NCI-H1417 (cell line): ENCODE measurements at places on chromosomes 13 and 19.

- DNase-seq, result no peak
Observed at GRCh38 chr13:71852736-71853135, 14.3 kb downstream of the DACH1 start.

- peak; percentile 35 for DNase-seq
Observed at GRCh38 chr13:107743526-107743925, 471.8 kb downstream of the LIG4 start.

- peak; percentile 8 for DNase-seq
Observed at GRCh38 chr19:21474671-21475181, 30.7 kb upstream of the ZNF429 start.

DNA sequence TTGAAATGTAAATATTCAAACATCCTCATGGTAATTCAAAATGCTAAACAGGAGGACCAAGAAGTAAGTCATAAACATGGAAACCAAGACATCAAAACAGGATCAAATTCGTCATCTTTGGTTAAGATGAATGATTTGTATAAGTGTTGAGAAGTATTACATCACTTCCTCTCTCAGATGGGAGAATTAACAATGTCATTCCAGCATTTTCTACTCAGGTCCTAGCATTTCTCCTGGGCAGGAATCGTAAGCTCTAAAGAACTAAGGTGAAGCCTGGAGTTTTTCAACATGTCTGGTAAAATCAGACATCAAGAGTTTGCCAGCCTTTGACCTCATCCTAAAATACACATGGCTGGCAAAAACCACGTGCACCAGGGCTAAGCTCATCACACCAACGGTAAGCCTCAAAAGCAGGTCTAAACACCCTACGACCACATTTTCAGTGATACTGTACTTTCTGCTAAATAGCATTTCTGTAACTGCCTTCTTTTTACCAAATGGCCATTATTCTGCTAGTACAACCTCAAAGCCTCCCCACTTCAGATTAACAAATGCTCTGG, 24.8 kb downstream of the RANBP3 start:
- peak; percentile 28 for DNase-seq

DNA sequence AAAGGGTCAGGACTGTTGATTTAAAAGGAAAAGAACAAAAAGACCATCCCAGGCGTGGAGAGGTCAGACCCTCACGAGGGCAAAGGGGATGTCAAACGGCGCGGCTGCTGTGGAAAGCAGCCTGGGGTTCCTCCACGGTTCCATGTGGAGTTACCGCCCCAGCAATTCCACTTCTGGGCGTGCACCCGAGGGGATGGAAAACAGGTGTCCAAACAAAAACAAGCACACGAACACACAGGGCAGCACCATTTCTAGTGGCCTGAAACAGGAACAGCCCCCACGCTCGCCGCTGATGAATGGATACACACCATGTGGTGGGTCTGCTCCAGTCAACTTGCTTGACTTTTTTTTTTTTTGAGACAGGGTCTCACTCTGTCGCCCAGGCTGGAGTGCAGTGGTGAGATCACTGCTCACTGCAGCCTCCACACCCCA, 11.2 kb downstream of the AP3D1 start:
- DNase-seq, result no peak

DNA sequence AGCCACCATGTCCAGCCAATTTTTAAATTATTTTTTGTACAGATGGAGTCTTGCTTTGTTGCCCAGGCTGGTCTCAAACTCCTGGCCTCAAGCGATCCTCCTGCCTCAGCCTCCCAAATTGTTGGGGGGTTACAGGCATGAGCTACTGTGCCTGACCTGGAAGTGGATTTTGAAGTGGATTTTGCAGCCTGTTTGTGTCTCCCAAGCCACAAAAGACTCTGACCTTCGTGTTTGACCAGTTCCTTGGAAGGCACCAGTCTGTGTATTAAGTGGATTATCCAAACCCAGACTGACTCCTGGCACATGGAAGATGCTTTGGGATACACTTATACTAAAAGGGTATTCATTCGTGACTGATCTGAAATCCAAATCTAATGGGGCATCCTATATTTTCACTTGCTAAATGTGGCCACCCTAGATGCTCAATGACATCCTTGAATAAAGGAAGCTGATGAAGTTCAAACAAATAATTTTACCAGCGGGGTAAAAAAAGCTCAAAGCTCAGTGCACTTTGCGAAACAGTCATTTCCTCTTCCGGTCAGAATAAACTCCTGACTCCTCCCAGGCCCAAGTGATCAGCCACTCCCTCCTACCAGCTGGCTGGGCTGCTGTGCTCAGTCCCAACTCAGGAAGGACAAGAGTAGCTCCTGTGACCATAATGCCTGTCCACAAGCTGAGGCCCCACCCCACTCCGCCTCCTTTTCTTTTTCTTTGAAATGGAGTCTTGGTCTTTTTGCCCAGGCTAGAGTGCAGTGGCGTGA, 32.6 kb upstream of the GATAD2A start:
- no peak for DNase-seq

DNA sequence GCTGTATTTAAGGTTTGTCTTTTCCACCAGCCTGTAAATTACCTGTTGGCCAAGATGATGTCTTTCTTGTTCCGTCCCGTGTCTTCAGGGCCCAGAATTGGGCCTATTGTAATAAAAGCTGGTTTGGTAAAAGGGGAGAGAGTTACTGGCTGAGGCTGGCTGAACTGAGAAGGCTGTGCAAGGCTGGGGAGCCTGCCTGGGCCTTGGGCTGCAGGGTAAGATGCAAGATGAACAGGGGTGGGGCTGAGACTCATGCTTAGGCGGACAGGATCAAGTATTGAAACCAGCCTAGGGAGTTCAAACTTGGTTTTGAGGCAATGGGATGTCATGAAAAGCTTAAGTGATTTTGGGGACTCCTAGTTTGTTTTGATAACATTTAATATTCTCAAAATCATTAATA, 142.3 kb downstream of the PCCA start:
- no peak for DNase-seq

DNA sequence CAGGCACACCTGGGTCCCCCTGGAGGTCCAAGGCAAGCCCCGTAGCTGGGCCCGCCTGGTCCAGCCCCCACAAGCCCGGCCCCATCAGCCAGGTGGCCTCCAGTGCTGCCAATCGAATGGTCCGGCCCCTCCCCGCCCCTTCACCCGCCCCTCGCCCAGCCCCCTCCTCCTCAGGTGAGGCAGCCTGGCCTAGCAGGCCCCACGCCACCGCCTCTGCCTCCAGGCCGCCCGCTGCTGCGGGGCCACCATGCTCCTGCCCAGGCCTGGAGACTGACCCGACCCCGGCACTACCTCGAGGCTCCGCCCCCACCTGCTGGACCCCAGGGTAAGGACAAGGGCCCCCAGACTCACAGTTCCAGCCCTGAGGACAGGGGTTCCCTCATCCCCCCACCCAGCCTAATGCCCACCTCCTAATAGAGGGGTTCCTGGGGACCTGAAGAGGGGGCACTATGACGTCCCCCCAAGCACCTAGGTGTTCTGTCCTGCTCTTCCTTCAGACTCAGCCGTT, at the start of gene HPN:
Gene HPN (plus strand): TSS at position 174 of the 508 bp plus-strand sequence. CDS start 786 bp downstream, outside the sequence.
- no peak for DNase-seq

DNA sequence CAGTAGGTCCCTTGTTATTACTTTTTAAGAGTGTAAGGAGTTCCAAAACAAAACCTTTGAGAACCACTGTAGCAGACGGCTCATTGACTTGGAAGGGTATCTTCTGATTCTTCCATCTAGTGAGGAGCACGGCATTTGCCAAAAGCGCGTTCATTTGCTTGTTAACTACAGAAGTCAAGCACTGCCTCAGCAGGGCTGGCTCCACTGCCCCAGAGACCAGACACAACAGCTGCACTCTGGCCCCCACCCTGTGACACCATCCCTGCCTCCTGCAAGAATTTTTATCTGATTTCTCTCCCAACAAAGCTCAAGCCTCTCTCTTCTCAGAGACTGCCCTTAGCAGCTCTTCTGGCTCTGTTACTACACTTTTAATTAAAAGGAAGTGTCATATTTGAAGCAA, 20.7 kb upstream of the XPO4 start:
- DNase-seq, result no peak

- no peak for DNase-seq
Observed at GRCh38 chr19:2555422-2556220, 79.7 kb downstream of the GADD45B start.

DNA sequence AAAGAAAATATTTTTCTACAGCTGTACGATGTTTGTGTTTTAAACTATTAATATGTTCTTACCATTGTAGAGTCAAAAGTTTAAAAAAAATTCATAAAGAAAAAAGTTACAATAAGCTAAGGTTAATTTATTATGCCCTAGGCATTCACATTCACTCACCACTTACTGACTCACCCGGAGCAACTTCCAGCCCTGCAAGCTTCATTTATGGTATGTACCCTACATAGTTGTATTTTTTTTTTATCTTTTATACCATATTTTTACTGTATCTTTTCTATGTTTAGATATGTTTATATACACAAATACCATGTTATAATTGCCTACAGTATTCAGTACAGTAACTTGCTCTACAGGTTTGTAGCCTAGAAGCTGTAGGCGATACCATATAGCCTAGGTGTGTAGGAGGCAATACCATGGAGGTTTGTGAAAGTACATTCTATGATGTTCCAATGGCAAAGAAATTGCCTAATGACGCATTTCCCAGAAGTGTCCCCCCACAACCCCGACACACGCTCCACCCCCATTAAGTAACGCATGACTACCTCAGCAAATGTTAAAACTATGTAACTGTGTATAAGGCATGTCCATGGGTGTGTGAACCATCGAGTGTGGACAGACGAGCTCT, 60.4 kb downstream of the SLITRK6 start:
- DNase-seq, result no peak

GRCh38 chr19:51726049-51726448, 2.3 kb upstream of the HAS1 start:
- no peak for DNase-seq

DNA sequence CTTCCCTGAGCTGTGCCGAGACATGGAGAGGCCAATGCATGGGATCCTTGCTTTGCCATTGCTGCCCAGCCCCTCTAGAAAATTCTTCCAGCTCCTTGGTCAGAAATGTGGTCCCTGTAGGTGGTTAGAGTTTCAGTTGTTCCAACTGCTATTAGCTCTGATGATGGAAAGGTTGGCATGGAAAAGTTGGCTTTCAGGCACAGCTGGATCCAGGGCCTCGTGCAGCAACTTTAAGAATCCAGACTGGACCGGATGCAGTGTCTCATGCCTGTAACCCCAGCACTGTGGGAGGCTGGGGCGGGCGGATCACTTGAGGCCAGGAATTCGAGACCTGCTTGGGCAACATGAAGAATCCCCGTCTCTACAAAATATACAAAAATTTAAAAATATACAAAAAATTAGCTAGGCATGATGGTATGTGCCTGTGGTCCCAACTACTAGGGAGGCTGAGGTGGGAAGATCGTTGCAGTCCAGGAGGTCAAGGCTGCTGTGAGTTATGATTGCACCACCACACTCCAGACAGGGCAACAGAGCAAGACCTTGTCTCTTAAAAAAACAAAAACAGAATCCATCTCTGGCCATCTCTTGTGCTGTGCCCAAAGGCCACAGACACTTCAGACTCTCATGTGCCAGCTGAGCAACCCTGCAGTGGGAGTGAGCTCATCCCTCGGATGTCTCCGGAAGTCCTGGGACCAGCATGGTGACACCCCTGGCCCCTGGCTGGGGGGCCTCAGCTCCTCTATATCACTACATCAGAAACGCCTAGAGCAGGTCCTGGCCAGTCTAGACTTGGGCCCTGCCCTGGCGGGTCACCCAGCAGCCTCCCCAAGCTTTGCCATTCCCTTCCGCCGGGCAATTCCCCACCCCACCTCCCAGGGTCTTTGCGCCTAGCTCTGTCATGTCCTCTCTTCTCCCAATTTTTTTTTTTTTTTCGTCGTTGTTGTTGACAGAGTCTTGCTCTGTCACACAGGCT, 16.8 kb downstream of the MEX3D start:
- no peak for DNase-seq

- peak; percentile 89 for DNase-seq
Observed at GRCh38 chr13:74325106-74325505, 190.9 kb upstream of the KLF12 start.

DNA sequence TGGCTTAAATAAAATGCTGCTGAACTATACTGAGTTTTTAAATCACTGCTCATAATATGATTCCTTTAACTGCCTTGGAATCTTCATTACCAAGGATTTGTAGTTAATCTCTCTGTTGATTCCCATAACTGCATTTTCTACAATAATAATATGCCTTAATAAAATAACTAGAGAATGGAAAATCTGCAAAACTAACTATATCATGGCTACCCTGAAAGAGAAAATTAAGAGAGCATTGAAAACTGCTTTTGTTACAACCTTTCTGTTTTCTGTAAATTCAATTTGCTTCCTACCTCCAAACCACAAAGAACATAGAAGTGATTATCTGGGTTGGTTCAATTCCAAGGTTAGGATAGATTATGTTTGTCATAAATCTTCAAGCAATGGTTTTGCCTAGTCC, 202.8 kb upstream of the ATXN8OS start:
- DNase-seq, result no peak

GRCh38 chr19:35037716-35038622, 3.6 kb upstream of the HPN start:
- DNase-seq, result no peak

- DNase-seq, result peak; percentile 65
Observed at GRCh38 chr19:46372901-46373490, 26.1 kb downstream of the PPP5C start.

DNA sequence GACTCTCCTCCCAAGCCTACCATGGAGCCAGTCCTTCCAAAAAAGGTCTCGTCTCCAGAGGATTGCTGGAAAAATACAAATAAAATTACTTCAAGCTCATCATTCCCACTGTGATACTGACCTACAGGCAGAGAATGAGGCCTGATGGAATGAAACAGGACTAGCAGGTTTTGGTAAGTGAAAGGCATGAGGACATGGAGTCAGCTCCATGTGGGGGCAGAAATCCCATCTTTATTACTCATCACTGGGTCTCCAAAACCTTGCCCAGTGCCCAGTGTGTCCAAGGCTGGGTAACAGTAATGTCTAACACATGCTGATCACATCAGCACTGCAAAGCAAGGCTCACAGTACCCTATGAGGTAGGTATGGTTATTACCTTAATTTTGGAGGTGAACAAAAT, 235.4 kb downstream of the DNAJC15 start:
- DNase-seq, result no peak

GRCh38 chr19:1252221-1252820, 3.9 kb downstream of the MIDN start:
- DNase-seq, result peak; percentile 73

DNA sequence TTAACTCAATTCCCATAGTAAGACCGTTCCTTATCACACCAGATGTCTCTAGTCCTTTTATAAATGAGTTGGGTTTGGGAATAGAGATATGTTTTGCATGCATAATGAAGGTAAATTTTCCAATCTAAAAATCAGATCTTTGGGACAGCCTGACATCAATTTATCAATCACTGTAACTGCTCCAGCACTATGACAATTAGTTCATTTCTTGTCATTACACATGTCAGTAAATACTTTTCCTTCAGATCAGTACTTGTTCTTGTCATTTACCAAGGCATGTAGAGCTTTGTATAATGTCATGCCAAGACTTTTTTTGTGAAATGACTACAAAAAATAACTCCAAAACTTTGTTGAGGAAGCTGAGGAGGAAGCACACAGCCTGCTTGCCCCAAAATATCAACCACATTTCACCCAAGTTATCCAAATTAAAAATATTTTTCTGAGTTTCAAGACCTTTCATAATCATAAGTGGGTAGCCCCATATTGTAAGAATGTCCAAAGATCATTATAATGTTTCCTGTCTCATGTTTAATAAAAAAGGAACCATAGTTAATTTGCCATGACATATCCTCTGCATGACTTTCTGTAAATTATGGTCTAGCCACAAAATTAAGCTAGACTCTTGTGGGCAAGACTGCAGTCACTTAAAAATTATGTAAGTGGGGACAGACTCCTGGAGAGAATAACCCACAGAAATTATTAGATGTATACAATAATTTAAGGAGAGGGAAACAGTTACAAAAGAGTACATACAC, 586.8 kb downstream of the TBC1D4 start:
- no peak for DNase-seq

- no peak for DNase-seq
Observed at GRCh38 chr13:21749410-21749809, 78.5 kb downstream of the FGF9 start.
